ENCODE measurements at places on chromosomes 7 and 10.

DNA sequence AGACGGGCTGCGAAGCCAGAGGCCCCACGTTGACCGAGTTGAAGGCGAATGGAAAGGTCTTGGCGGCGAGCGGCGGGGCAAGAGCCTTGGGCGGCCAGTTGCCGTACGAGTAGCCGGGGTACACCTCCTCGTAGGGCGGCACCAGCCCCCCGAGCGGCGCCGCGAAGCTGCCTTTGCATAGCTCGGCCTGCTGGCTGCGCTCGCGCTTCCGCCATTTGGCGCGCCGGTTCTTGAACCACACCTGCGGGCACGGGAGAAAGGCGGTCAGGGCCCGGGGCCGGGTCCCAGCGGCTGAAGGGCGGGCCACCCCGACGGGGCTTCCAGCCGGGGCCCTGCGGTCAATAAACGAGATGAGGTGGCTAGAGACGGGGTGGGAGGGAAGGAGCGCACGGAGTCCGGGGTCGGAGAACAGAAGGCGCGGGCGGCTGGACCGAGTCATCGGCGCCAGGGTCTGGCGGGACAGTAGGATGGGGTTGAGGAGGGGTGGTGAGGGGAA, 4.8 kb downstream of the ELOVL3 start:
- DNase-seq = peak; percentile 61

DNA sequence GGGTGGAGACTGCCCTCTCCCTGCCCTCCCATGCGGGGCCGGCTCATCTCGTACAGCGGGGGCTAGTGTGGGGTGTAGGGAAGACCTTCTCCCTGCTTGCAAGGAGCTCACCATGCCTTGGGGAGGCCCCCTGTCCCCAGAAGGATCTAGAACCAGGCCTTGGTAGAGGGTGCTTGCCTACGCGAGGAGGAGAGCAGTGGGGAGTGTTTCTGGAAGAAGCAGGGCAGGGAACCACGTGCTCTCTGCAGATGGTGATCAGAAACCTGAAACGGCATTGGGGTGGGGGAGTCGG, 2.7 kb downstream of the MAFK start:
- DNase-seq = no peak

GRCh38 chr10:53453196-53453595, 680.6 kb upstream of the MBL2 start:
- DNase-seq = peak; percentile 7

DNA sequence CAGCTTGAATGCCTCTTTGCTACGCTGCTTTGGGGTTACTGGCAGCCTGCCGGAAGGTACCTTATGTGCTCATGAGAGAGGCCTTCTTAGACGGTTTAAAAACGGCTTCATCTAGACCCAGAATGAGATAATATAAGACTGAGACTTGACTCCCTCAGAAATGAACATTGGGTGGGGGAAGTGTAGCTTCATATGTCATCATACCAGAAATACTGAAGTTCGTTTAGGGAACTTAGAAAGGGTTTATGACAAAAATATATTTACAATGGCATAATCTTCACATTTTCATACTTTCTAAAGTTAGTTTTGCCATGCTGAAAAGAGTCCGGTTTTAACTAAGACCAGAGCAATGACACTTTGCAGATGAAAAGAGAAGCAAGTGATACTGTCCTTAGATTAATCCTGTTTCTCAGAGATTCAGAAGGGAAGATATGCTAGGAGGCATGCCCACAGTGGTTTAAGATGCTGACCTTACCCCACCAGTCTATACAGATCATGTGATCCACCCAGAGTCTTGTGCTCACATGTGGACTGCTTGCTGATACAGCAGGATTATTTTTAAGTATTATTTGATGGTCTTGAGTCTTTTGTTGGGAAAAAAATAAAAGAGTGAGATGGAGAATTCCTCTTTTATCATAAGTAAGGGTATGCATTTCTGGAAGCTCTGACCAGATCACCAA, 40.8 kb upstream of the HGF start:
- DNase-seq = no peak

GRCh38 chr10:57320416-57320815, 947.3 kb downstream of the IPMK start:
- no peak for DNase-seq

DNA sequence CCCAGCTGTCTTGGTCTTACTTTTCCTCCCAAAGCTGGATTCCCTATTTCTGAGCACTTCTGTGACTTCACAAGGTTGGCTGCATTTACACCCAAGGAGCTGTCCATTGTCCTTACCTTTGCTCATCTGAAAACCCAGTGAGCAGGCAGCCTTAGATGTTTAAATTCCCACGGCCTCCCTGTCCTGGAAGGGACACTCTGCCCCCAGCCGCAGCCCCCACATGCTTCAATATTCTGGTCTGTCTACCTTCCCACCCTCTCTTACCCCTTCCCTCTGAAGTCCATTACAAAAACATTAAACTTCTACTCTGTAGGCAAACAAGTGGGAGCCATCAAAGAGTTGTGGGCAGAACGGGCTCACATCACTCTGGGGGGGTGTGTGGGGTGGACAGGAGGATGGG, 73.8 kb upstream of the EFCAB10 start:
- DNase-seq = no peak

GRCh38 chr10:48667960-48668590, 16.6 kb upstream of the WDFY4 start:
- no peak for DNase-seq

DNA sequence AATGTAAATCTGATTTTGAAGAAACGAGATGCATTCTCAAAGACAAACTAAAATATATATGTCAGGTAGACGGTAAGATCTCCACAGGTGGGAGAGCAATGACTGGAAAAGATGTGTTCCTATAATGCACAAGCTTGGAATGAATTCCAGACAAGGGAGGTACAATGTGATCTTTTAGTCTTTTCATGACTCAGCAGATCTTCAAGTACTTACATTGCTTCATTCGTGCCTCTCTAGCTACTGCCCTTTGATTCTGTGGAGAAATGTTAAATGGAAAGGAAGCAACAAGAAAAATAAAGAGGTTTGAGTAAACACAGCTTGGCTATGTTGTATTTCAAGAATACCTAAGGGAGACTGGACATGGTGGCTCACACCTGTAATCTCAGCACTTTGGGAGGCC, 106.6 kb downstream of the GAD2 start:
- DNase-seq = no peak

DNA sequence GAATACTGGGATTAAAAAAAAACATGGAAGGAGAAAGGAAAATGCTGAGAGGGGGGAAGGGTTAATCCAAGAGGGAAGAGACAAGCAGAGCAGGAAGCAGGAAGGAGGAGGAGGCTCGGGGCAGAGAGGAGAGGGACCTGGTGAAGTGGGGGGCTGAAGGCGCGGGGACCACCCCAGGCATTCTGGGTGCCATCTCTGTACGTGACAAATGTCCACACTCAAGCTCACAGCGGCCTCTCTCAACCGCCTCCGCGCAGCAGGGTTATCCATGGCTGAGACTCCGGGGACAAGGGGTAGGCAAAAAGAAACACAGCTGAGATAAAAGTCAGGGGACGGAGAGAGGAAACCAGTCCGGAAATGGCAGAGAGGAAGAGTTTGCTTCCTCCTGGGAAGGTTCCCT, 33.9 kb downstream of the EN2 start:
- no peak for DNase-seq

DNA sequence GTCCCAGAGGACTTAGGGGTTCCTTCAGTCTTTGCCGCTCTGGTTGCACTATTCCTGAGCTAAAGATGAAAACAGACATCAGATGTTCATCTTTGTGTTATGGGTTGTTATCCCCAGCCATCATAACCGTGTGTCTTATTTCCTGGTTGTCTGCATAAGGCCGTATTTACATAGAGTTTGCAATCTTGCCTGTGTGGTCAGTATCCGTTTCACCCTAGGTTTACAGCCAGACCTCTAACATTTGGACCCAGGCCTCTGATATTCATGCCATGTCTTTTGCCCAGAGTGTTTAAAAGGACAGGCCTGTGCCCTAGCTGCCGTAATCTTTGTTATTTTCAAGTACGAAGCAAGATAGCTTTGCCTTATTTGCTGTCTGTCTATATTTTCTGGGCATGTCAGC, 26.6 kb downstream of the LRRC4 start:
- DNase-seq = no peak

DNA sequence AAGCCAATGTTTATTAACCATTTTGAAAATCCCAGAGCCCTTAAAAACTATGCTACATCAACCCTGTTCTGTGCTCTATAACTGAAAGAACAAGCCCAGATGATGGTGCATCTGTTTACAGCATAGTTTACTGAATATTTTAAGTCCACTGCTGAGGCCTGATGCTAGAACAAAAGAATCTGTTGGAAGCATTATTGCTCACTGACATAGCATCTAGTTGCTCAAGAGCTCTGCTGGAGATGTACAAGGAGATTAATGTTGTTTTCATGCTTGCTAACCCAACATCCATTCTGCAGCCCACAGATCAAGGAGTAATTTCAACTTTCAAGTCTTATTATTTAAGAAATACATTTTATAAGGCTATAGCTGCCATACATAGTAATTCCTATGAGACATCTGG, 181.3 kb upstream of the FEZF1 start:
- no peak for DNase-seq

DNA sequence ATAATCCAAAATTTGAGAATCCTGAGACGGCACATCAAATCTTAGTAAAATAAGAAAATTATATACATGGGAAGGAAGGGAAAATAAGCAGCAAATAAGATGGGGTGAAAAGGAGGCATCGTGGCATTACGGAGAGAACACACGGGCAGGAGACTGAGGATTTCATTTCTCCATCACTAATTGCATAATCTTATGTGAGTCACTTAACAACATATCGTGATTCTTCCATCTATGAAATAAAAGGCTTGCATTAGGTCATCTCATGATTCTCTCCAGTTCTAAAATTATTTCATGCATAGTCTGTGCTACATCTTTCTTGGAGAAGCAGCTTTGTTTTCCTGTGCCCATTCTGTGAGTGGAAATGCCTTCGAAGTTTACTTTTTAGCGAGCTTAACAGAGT, 288.7 kb downstream of the LRMDA start:
- no peak for DNase-seq

- no peak for DNase-seq
These were observed 9.4 kb upstream of the LRRC27 start for GRCh38 chr10:132322586-132323048.

- peak; percentile 33 for DNase-seq
These were observed 722 bp downstream of the MDH2 start for GRCh38 chr7:76048668-76048988.

GRCh38 chr7:16791071-16791470, 13.7 kb downstream of the AGR2 start:
- no peak for DNase-seq

DNA sequence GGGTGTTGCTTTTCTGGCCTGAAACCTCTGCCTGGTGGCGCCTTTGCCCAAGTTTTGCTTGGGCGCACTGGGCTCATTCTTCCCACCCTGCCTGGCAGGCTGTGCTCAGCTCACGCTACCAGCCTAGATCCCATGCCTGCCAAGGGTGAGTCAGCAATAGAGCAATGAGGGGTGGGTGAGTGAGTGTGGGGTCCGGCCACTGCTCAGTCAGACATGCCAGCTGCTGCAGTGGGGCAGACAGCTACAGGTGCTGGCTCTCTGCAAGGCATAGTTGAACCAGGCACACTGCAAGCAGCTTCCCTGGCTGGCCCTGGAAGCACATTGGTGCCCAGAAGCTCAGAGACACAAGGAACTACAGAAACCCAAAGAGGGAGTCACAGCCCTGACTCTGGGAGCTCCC, 680.9 kb upstream of the LRRTM3 start:
- no peak for DNase-seq

GRCh38 chr7:151645311-151645710, 125.6 kb upstream of the RHEB start:
- DNase-seq = no peak

GRCh38 chr10:125266541-125266940, 106.2 kb upstream of the CTBP2 start:
- DNase-seq = no peak

DNA sequence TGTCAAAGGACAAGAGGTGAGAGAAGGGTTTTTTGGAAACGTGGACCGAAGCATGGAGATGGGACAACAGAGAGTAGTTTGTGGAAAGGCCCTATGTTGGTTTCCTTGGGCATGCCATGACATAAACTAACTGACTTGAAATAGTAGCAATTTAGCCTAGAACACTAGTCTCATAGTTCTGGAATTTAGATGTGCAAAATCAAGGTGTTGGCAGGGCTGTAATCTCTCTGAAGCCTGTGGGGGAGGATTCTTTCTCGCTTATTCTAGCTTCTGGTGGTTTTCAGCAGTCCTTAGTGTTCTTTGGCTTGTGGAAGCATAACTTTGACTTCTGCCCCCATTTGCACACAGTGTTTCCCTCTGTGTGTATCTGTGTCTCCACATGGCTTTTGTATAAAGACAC, 283.4 kb downstream of the GFRA1 start:
- DNase-seq = no peak

All from HEK293T (cell line).